Peyer's patch (tissue), 4 donors: ENCODE measurements at places on chromosomes 7 and 10. TPM values are rescaled to one million over a fixed set of nuclear protein-coding genes. Genes with fewer than 3 reads are reported as not detected.

DNA sequence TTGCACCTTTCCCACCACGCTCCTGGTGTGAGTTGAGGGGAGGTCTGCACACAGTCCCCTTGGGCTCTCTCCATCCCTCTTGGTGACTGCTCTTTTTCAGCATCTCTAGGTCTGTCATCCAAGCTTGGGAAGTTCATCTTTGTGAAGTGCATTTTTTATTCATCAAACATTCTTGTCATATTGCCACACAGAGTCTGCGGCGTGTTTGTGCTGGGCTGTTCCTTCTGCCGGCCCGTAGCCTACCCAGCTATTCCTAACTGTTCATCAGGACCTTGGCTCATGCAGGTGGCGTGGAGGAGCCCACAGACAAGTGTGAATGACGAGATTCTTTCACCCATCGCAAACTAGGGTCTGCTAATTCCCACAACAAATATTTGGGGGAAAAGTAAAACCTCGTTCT is 164.8 kb downstream of the RTKN2 start:
- no peak overlapping the region for H3K27ac ChIP-seq
- no peak for DNase-seq
- H3K36me3 ChIP-seq: no peaks in the 10 kb centered on the region
- no peaks in the 10 kb centered on the region for H3K27me3 ChIP-seq
- no peaks in the 10 kb centered on the region for H3K4me1 ChIP-seq

DNA sequence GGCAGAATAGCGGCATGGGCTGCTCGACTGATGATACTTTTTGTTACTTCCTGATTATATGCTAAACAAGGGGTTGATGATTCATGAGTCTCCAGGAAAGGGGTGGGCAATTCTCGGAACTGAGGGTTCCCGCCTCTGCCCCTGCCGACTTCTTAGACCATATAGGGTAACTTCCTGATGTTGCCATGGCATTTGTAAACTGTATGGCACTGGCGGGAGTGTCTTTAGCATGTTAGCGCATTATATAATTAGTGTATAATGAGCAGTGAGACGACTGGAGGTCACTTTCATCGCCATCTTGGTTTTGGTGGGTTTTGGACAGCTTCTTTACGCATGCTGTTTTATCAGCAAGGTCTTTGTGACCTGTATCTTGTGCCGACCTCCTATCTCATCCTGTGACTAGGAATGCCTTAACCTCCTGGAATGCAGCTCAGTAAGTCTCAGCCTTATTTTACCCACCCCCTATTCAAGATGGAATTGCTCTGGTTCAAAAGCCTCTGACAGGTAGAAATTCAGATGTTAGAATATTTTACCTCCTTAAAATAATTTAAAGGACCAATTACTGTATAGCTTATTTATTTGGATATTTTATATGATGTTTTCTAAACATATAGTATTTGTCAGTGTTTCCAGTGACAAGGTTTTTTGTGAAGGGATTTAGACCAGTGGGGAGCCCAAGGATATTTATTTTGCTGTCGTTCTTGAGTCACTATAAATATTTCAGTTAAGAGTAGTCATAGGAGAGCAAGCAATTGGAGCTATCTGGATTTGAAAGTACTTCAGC is 90.1 kb upstream of the PIK3CG start:
- H3K4me1 ChIP-seq: no peaks in the 10 kb centered on the region
- no peaks in the 10 kb centered on the region for H3K36me3 ChIP-seq
- no peaks in the 10 kb centered on the region for H3K27me3 ChIP-seq
- no peak for DNase-seq

DNA sequence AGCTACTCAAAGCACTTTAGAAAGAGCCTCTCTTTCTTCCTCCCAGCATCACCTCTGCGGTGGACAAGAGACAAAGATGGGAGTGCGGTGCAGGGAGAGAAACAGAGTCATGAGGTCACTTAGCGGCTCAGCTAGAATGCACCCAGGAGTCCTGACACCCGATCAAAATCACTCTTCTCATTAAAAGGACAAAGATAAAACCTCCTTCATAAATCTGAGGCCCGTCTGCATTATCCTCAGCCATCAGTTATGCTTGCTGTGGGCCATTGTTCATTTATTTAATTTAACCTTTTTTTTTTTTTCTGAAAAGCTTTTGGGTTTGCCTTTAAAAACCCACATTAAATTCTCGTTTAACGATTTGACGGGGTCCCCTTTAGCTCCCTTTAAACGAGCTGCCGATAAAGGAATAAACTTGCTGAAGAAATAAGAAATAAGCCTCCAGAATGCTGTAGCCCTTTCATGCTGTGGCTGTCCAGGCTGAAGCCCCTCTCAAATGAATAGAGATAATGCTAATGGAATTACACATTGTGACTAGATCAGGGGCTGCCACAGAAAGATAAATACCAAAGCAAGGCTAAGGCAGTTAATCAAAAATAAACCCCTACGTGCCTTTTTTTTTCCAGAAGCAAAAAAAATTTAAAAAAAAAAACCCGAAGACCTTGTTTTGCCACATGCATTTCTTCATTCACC is 16.1 kb upstream of the PLXNA4 start:
- DNase-seq: no peak
- H3K27me3 ChIP-seq: no peaks in the 10 kb centered on the region
- no peak overlapping the region for H3K27ac ChIP-seq
- no peaks in the 10 kb centered on the region for H3K36me3 ChIP-seq

CTNNA3 gene
- 3.3 TPM for total RNA-seq

- no peaks in the 10 kb centered on the region for H3K4me1 ChIP-seq
- DNase-seq: no peak
- no peak overlapping the region for H3K4me3 ChIP-seq
- no peaks in the 10 kb centered on the region for H3K27me3 ChIP-seq
- H3K27ac ChIP-seq: no peak overlapping the region
- no peaks in the 10 kb centered on the region for H3K36me3 ChIP-seq
Measured at GRCh38 chr10:8133146-8133545, 78.7 kb downstream of the GATA3 start.
